ENCODE measurements at places on chromosomes 7 and 10.

DNA sequence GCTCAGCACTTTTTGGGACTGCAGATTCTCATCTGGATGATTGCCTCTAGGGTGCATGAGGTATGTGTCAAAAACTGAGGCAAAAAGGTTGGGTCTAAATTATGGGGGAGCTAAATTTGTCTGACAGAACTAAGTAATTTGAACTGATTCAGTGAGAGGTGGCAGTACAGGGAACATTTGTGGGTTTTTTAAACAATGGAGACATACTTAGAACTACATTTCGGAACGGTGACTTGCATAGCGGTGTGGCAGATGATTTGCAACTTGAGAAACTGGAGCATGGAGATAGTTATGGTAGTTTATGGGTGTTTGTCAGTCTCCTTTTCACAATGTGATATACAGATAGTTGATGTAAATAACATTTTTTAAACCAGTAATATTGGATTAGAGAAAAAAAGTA, 14.6 kb downstream of the TBC1D12 start:
- no peak for DNase-seq

GRCh38 chr7:949021-949934, 5.2 kb downstream of the ADAP1 start:
- DNase-seq = no peak

DNA sequence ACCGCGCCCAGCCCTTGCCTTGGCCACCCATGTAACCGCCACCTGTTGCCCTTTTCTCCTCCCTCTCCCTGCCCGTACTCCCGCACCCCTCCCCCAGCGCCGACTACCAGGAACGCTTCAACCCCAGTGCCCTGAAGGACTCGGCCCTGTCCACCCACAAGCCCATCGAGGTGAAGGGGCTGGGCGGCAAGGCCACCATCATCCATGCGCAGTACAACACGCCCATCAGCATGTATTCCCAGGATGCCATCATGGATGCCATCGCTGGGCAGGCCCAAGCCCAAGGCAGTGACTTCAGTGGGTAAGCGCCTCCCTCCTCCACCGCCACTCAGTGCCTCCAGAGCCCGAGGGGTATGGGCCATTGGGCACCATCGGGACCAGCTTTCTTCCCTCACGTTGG, 18.7 kb downstream of the LDB3 start:
- DNase-seq = no peak

DNA sequence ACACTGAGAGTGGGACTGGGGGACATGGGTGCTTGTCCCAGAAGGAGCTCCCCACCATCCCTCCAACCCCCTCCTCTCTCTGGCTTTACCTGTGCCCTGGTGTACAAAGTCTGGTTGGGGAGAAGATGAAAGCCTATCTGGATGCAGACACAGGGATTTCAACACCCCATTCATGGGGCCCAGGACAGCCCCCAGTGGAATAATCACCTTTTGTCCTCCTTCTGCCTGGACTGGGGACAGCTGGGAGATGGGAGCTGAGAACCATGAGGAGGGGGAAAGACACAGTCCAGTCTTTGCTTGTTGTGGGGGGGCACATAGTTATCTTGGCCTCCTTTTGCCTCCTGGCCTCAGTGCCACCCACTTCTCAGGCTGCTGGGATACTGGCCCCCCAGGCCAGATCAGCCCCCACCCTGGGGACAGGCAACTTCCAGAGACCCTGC, 1.4 kb downstream of the SSC4D start:
- no peak for DNase-seq

- DNase-seq = no peak
These were observed 229.7 kb downstream of the TSPAN12 start for GRCh38 chr7:120628251-120628650.

GRCh38 chr7:27647046-27647445, 15.6 kb downstream of the HIBADH start:
- no peak for DNase-seq

- DNase-seq = no peak
These were observed 27.0 kb downstream of the ZNF438 start for GRCh38 chr10:31004611-31005193.

DNA sequence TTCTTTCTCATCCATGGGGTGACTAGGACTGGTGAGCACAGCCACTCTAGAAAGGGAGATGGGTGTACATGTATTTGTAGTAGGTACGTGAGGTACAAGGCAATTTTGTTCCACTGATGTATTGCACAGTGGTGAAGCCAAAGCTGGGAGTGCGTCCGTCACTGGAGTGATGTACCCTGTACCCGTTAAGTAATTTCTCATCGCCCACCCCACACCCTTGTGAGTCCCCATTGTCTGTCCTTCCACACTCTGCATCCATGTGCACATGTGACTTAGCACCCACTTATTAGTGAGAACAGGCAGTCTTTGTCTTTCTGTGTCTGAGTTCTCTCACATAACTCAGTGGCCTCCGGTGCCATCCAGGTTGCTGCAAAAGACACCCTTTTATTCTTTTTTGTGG, 658.3 kb downstream of the SDK1 start:
- no peak for DNase-seq

DNA sequence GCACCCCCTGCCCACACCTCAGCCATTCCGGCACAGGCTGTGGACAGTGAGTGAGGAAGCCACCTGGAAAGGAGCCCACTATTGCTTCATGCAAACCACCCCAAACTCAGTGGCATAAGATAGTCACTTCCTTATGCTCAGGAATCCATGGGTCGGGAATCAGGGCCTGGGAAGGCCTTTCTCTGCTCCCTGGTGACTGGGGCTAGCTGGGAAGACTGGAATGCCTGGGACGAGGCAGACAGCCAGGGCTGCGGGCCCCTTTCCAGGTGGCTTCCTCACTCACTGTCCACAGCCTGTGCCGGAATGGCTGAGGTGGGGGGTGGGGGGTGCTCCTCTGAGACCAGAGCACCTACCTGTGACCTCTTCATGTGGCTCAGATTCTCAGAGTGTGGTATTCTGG, 74.1 kb upstream of the GRB10 start:
- DNase-seq = no peak

- no peak for DNase-seq
These were observed 68.7 kb downstream of the RGS10 start for GRCh38 chr10:119473771-119474170.

GRCh38 chr10:69952821-69953221, 99.8 kb upstream of the MACROH2A2 start:
- no peak for DNase-seq

GRCh38 chr7:75842836-75843446, 29.3 kb upstream of the CCL24 start:
- DNase-seq = peak; percentile 20

DNA sequence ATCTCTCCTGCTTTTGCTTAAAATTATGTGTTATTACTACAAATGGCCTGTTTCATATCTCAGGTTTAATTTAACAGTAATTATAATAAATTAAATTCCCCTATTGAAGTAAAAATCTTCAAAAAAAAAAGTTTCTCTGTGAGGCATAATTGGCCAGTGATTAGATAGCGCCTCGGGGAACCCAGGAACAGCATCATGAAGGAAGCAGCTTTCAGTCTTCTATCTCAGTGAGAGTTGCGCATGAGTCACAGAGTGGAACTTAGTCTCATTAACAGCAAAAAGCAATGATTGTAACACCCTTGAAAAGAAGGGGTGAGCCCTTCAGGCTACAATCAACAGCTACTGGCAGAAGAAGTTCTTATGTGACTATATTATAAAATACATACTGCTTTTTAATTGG, 506.2 kb upstream of the ZWINT start:
- DNase-seq = no peak

GRCh38 chr7:7176406-7177043, 5.8 kb upstream of the C1GALT1 start:
- no peak for DNase-seq

DNA sequence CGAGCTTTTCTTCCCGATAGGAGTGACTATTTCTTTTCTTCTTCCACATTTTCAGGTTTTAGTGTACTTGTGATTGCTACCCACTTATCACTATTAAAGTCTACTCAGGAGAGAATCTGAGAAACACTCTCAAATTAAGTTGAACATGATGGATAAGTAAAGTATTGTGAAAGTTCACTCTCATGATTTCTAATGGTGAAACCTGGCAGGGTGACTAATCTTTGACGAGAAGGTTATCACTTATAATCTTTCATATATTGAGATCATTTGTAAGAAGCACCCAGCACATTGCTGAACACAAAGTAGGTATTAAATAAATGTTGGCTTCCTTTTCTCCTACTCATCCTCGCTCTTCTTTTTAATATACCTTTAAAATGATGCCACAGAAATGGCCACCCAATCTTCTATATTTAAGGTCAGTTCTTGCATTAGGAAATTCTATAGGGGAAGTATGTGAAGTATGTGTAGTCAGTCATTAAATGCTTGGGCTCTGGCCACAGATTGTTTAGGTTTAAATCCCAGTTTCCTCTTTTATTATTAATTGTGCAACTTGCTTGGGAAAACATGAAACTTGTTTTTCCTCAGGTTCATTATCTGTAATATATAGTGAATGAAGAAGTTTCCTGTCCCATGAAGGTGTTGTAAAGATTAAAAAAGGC, 3.1 kb upstream of the CFTR start:
- DNase-seq = no peak

GRCh38 chr10:49350846-49351532, 44.9 kb downstream of the DRGX start:
- DNase-seq = no peak

DNA sequence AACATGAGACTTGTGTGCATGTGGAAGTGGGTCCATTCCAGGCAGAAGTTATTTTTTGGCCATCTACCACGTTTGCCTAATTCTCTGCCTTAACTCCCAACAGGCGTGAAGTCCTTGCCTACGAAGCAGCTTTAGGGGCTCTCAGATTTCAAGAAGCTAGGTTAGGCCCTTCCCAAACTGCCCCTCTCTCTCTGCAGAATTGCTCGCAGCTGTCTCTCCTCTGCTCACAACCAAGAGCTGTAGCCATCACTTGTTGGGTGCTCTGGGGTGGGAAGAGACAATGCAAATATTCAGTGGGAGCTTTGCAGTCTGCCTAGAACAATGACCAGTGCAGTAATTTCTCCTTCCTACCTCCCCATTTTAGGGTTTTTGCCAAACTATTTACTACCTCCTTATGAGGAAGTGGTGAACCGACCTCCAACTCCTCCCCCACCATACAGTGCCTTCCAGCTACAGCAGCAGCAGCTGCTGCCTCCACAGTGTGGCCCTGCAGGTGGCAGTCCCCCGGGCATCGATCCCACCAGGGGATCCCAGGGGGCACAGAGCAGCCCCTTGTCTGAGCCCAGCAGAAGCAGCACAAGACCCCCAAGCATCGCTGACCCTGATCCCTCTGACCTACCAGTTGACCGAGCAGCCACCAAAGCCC, 24.9 kb downstream of the CYP17A1 start:
- no peak for DNase-seq

DNA sequence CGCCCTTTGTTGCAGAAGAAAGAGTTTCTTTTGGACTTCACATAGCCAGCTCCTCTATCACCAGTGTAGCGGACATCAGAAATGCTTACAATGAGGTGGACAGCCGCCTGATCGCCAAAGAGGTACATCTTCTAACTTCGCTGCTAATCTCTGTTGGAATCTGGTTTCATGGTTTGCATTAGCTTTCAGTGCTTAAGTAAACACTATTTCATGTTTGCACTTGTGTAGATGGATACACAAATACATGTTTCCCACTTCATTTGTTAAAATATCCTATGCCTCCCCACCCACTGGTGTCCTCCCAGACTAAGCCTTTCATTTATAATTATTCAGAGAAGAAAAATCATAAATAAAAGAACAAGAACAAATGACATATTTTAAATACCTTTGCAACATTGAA, 103.9 kb downstream of the WDFY4 start:
- no peak for DNase-seq

DNA sequence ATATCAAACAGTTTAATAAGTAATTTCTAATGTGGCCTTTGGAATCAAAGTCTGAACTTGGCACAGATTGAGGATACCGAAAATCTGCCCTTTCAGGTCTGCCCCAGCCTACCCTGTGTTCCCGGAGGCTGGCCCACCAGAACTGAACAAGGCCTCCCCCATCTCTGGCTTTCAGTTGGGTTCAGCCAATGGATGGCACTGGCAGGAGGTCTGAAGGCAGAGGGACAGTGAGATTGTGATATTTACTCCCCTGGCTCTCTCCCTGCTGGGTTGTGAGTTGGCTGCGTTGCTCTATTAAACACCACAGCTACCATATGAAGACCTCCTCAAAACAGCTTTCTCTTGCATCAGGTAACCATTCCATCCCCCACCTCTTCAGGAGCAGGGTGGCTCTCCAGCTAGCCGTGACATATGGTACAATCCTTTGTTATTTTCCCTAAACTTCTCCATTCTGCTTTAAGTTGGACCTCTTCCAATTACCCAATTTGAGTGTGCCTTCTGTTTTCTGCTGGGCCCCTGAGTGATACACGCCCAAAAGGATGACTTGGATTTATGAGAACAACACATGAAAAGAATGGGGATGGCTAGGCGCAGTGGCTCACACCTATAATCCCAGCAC, 28.1 kb downstream of the DNMBP start:
- no peak for DNase-seq

GRCh38 chr10:15725603-15726002, 5.9 kb upstream of the ITGA8 start:
- no peak for DNase-seq

DNA sequence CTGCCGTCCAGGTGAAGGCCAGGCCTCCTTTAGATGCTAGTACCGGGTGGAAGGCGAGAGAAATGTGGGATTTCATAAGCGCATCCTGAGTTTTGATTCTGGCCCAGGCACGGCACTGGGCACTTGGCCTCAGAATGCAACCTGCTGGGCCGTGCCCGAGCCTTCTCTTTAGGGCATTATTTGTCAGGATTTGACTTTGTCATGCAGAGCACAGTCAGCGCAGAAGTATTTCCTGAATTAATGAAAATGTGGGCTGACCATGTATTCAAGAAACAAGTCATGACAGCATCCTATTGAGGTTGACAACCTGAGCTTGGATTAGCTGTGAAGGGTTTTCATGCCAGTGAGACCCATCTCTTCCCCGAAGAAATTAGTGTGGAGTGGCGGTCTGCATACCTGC, 34.4 kb downstream of the RCC1L start:
- DNase-seq = no peak
